NCI-H1048 (cell line): ENCODE measurements at places on chromosomes 3 and 15.

GRCh38 chr15:101456057-101456739 is 33.3 kb downstream of the PCSK6 start:
- DNase-seq = no peak

DNA sequence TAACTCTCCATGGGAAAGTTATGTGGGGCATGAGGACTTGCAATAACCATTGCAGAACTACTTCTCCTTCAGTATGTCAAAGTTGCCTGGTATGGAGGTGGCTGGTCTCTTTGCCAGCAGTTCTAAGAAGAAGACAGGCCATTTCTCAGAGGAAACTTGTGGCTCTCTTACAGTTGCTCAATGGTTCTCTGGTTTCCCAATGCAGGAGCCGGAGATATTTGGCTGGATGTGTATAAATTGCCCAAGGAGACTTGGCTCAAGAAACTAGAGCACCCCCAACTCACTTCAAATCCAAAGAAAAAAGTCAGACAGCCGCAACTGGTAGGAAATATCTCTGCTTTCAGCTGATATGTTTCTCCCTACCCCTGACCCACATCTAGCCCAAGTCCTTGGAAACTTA is 24.2 kb downstream of the WDR93 start:
- no peak for DNase-seq

- no peak for DNase-seq
These were observed 59.9 kb downstream of the LRRFIP2 start for GRCh38 chr3:37114251-37115145.

GRCh38 chr15:40252438-40253166 is 13.7 kb downstream of the PAK6 start:
- DNase-seq = peak; percentile 69

- DNase-seq = no peak
These were observed 374.0 kb upstream of the CBLB start for GRCh38 chr3:106242781-106243180.

- DNase-seq = no peak
These were observed 74.7 kb downstream of the FBN1 start for GRCh38 chr15:48570822-48571221.

- DNase-seq = no peak
These were observed 141.5 kb downstream of the MCTP2 start for GRCh38 chr15:94372821-94373220.

- DNase-seq = no peak
These were observed 90.1 kb downstream of the CHST2 start for GRCh38 chr3:143209715-143210059.

- DNase-seq = no peak
These were observed 28.6 kb upstream of the KBTBD12 start for GRCh38 chr3:127886231-127886955.

GRCh38 chr3:62169906-62170660 is 203.3 kb downstream of the FEZF2 start:
- DNase-seq = no peak

GRCh38 chr15:89801471-89802195 is 13.0 kb downstream of the ANPEP start:
- no peak for DNase-seq

- DNase-seq = no peak
These were observed 33.3 kb downstream of the TFDP2 start for GRCh38 chr3:142115867-142116668.

- DNase-seq = no peak
These were observed 136.5 kb upstream of the TBL1XR1 start for GRCh38 chr3:177333533-177334520.
